H9 (cell line): ENCODE measurements at places on chromosomes 1 and 21. TPM values are rescaled to one million over a fixed set of nuclear protein-coding genes. Genes with fewer than 3 reads are reported as not detected.
A peak's percentile ranks its signal among the peaks of the same experiment; 100 is the strongest.

Gene VHLL
- total RNA-seq = not detected in 2 replicates

GRCh38 chr1:165063181-165063965 is 293.1 kb downstream of the LMX1A start:
- peaks cover 9% of the 10 kb centered on the region; the same call in 1 of the 2 replicates for H3K27me3 ChIP-seq
- H3K4me3 ChIP-seq = no peak overlapping the region
- no peaks in the 10 kb centered on the region for H3K36me3 ChIP-seq
- no peak for DNase-seq
- H3K27ac ChIP-seq = no peak overlapping the region
- H3K4me1 ChIP-seq = peaks cover 3% of the 10 kb centered on the region; the same call in 1 of the 2 replicates

DNA sequence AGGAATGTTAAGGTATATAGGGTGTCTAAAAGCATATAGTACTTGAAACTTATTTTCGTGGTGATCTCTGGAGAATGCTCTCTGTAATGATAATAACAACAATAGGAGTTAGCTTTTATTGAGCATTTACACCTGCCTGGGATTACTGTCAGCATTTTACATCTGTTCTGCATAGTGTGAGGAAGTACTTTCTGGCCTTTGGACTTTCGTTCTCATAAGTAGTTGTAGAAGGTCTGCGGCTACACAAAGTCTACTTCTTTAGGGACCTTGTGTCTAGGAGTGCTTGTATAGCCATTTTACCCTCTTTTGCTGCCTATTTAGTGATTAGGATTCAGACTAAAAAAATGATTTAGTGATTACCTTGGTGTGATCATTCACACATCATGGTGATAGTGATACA is 103.6 kb upstream of the GPR52 start:
- no peaks in the 10 kb centered on the region for H3K4me1 ChIP-seq
- no peak for DNase-seq
- no peak overlapping the region for H3K4me3 ChIP-seq
- H3K27me3 ChIP-seq = no peaks in the 10 kb centered on the region
- peaks cover 3% of the 10 kb centered on the region; the same call in 1 of the 3 replicates for H3K36me3 ChIP-seq

- DNase-seq = peak; percentile 71
- H3K4me1 ChIP-seq = no peaks in the 10 kb centered on the region; the same call in 1 of the 2 replicates
- peak overlapping the region; percentile 96 for H3K4me3 ChIP-seq
- no peak overlapping the region for H3K27ac ChIP-seq
Measured at GRCh38 chr1:2231532-2232254, 3.6 kb downstream of the SKI start.

Gene BEST4
- total RNA-seq = 1.1 and 1.3 TPM in 2 replicates

DNA sequence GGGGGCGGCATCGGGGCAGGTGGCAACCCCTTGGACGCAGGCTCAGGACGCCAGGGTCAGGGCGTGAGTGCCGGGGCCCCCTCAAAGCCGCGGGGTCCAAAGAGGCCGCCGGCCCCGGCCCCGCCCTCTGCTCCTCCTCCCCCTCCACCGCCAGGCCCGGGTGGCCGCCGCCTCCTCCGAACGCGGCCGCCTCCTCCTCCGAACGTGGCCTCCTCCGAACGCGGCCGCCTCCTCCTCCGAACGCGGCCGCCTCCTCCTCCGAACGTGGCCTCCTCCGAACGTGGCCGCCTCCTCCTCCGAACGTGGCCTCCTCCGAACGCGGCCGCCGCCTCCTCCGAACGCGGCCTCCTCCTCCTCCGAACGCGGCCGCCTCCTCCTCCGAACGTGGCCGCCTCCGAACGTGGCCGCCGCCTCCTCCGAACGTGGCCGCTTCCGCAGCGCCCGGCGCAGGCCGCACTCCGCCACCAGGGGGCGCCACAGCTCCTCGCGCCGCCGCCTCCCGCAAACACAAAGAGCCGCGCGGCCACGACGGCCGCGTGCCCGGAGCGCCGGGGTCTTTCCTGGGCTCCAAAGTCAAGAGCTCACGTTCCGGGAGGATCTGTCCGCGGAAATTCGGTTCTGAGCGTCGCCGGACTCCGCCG is 19.3 kb upstream of the SAMD11 start:
- H3K27me3 ChIP-seq = peaks cover 19% of the 10 kb centered on the region; the same call in 1 of the 2 replicates
- H3K36me3 ChIP-seq = peaks cover 2% of the 10 kb centered on the region; the same call in 1 of the 3 replicates
- peak; percentile 82 for DNase-seq
- no peaks in the 10 kb centered on the region for H3K4me1 ChIP-seq

Gene AMY1A
- not detected in 2 replicates for total RNA-seq

GRCh38 chr1:21149430-21149854 is 27.3 kb downstream of the EIF4G3 start:
- H3K4me3 ChIP-seq = no peak overlapping the region
- H3K4me1 ChIP-seq = no peaks in the 10 kb centered on the region
- H3K36me3 ChIP-seq = peaks cover 7% of the 10 kb centered on the region; the same call in 2 of the 3 replicates
- no peak overlapping the region for H3K27ac ChIP-seq
- DNase-seq = no peak
- no peaks in the 10 kb centered on the region for H3K27me3 ChIP-seq

- H3K27ac ChIP-seq = no peak overlapping the region
- no peak overlapping the region for H3K4me3 ChIP-seq
- DNase-seq = peak; percentile 72
- no peaks in the 10 kb centered on the region for H3K27me3 ChIP-seq
- H3K36me3 ChIP-seq = no peaks in the 10 kb centered on the region
Measured at GRCh38 chr1:185559684-185560331, 174.4 kb upstream of the HMCN1 start.

DNA sequence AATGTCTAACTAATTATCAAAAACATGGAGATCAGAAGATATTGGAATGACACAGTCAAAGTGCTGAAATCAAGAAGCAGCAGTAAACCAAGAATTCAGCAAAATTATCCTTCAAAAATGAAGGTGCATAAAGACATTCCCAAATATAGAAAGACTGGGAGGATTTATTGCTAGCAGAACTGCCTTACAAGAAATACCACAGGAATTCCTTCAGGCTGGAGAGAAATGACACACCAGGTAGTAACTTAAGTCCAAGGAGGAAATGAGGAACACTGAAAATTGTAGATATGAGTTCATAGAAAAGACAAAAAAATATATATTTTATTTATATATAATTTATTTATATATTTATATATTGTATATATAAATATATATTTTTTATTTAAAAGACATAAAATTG is 217.2 kb downstream of the RPS6KC1 start:
- no peak for DNase-seq
- no peaks in the 10 kb centered on the region; the same call in 1 of the 3 replicates for H3K36me3 ChIP-seq
- no peaks in the 10 kb centered on the region for H3K4me1 ChIP-seq
- H3K27me3 ChIP-seq = no peaks in the 10 kb centered on the region
- no peak overlapping the region for H3K4me3 ChIP-seq

Gene CDC73
- 62.5 and 63.7 TPM in 2 replicates for total RNA-seq

DNA sequence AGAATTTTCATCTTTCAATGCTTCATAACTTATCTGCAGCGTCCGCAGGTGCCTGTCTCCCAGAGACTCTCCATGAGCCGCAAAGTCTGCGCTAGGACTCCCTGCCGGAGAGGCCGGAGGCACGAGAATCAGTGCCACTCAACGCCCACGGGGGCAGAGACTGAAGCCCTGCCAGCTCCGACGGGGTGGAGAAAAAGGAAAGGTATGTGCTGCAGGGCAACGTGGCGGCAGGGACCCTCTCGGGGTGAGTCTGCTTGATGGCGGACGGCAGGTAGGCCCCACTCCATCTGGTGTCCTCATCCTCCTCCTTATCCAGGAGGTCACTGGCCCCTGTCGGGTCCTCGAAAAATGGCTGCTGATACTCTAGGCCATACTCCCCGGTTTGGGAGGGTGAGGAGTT is 21.9 kb upstream of the MRPS14 start:
- no peak overlapping the region for H3K27ac ChIP-seq
- H3K36me3 ChIP-seq = no peaks in the 10 kb centered on the region
- no peaks in the 10 kb centered on the region for H3K4me1 ChIP-seq
- H3K27me3 ChIP-seq = no peaks in the 10 kb centered on the region

GRCh38 chr1:11918799-11919519 is 7.3 kb downstream of the KIAA2013 start:
- H3K27ac ChIP-seq = no peak overlapping the region
- no peak for DNase-seq
- no peaks in the 10 kb centered on the region for H3K27me3 ChIP-seq
